ENCODE measurements at places on chromosomes 12 and 14. TPM values are rescaled to one million over a fixed set of nuclear protein-coding genes. Genes with fewer than 3 reads are reported as not detected.

The MGAT4C gene
- not detected for total RNA-seq

The KLRC1 gene
- not detected for total RNA-seq

The OVCH1 gene
- not detected for total RNA-seq

The LBHD2 gene
- not detected for total RNA-seq

- no peaks in the 10 kb centered on the region for H3K36me3 ChIP-seq
- no peak for DNase-seq
- H3K4me3 ChIP-seq: no peak overlapping the region
- no peaks in the 10 kb centered on the region for H3K27me3 ChIP-seq
Observed at GRCh38 chr14:95260537-95261361, 59.0 kb downstream of the CLMN start.

Data from Karpas-422 (cell line).